Stimulated activated CD4-positive, alpha-beta T cell treated with anti-CD3 and anti-CD28 coated beads, Interleukin-12 subunit alpha, Interleukin-12 subunit beta, amount 100 ng/mL, for 4 hours (primary cell): ENCODE measurements at places on chromosomes 7 and 10.
A peak's percentile ranks its signal among the peaks of the same experiment; 100 is the strongest.

DNA sequence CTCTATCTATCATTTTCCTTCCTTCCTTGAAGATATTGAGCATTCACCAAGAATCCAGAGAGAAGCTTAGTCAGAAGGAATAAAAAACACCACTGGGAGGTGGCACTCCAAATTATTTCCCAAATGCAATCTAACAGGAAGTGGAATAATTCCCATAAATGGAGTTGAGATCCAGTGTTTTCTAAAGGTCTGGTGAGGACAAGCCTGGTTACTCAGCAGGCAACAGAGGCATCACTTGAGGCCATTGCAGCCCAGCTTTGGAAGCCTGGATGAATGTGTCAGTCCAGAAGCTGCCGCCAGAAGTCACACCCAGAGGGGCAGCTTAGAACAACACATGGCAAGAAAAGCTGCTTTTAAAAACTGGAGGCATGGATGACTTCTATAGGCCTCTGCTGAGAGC is 288.9 kb upstream of the KLF6 start:
- DNase-seq = no peak

DNA sequence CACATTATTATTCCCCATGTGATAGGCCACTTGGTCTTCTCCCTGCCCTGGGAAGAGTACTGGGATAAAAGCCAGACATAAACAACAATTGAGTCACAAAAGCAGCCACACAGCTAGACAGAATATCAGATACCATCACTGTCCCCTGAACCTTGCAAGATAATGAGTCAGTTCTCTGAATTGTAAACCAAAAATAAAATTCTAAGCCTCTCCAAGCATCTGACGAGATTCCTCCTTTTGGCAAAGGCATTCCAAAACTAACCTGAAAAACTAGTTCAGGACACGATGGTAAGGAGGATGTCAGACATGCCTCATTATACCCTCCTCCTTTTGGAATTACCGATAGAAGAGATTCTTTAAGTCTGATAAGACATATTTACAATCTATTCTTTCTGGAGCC is 450.7 kb downstream of the HTR7 start:
- no peak for DNase-seq

- no peak for DNase-seq
Measured at GRCh38 chr7:77561352-77561751, 24.3 kb downstream of the PTPN12 start.

DNA sequence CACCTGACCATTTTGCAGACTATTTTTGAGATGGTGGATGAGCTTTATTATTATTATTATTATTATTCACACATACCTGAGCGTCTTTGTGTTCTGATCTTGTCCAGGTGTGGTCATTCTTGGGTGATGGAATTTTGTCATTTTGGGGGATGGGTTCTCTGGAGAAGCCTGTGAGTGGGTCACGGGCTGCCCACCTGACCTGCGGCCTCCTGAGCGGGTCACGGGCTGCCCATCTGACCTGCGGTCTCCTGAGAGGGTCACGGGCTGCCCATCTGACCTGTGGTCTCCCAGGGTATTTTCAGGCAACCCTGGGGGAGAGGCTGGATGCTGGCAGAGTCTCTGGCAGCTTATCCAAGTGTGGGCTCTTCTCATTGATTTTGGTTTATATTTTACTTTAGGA is 7.3 kb downstream of the SCART1 start:
- no peak for DNase-seq

GRCh38 chr7:94064541-94065191 is 60.5 kb upstream of the BET1 start:
- DNase-seq = no peak

DNA sequence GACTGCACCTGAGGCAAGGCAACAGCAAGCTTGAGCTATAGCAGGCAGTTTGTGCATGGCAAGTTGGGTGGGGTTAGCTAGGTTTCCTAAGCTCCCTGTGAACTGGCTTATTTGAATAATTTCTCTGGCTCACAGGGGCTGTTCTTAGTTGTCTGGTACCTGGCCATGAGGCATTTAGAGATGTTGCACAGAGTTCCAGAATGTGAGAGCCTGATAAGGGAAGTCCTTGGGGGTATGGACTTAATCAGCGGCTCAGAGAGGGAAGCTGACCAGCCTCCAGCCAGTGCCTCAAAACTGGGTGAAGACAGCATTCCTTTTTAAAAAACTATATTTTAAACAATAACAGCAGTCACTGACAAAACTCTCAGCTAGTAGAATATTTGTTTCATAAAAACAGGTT is 307.4 kb downstream of the FZD1 start:
- no peak for DNase-seq

GRCh38 chr10:63664341-63664885 is 143.2 kb downstream of the REEP3 start:
- no peak for DNase-seq

- DNase-seq = no peak
Measured at GRCh38 chr7:134766779-134767519, 12.5 kb upstream of the CALD1 start.

DNA sequence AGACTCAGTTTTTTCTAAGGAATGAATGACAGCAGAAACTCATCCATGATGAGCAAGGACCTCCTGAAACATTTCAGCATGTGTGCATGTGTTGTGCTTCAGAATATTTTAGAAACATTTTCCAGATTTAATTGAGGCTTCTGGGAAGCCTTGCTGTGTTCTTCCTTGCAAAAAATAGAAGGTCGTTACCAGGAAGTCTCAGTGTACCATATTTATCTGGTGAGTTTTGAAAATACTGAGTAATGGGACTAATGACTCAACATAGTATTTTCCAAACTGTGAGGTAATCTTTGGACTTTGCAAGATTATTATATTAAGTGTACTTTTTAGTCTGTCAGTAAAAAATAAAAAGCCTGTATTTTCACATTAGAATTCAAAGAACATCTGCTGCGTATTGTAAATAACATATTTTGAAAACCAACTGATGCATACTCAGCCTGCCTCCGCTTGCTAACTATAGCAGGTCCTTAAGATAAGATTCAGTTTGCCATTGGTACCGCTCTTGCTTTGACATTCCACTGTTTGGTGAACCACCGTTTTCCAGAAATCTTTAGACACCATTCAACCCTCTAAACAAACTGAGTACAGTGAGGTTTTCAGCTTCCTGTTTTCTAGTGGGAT is 739.6 kb upstream of the GALNT17 start:
- DNase-seq = no peak

DNA sequence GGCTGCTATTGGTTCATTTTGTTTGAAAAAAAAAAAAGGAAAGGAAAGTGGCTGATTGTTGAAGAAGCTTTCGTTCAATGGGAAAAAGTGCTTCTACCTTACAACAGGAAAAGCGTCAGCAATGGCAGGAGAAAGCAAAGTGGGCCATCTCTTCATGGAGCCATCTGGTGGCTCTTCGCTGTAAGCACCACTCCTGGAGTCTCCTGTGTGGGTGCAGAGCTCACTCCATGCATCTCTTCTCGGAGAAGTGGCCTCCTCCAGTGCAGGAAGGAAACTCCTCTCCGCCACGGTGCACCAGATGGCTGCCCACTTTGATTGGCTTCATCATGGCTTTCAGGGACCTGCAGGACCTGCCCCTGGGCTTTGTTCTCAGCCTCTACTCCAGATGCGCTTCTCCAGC is 250.9 kb downstream of the PTEN start:
- no peak for DNase-seq

GRCh38 chr7:43844257-43844656 is 25.1 kb downstream of the MRPS24 start:
- no peak for DNase-seq

DNA sequence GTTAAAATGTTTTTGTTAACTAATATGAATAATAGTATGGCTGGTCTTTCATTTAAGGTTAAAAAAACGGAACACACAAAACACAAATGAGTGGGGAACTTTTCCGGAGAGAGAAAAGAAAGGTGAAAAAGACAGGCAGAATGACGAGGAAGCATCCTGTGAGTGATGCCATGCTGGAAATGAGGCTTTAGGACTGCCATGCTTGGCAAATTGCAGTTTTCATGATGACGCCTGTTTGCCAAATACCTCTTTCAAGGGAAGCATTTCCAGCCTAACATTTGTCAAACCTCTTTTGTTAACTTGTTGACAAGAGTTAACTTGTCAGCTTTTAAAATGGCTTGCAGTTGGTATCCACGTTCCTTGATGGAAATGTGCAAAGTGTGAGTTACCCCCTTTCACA is 127.5 kb downstream of the RSU1 start:
- no peak for DNase-seq

- DNase-seq = no peak
Measured at GRCh38 chr7:101299511-101300464, 21.8 kb downstream of the IFT22 start.

DNA sequence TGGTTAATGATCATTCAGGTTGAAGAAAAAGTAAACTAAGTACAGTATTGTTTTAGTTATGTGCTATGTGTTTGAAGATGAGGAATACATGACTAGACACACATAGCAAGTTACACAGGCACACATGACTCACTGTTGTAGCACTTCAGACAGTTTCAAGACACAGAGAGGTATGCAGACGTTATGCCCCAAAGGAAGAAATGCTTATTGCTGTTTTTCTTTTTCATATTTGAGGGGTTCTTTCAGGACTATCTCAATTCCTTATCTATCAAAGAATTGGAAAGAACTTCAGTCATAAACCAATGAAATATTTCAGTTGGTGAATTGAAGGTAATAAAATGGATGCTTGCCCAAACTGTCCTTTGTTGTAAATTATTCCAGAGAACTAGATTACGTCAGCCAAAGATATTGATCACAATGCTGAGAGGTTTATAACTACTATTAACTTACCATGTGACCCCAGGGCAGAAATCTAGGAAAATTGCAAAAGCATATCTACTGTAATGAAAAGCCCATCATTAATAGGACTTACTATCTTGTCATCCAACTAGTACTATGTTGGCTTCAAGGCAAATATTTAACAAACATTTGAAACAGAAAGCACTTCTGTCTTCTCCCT is 61.2 kb upstream of the CAPZA2 start:
- DNase-seq = no peak

- no peak for DNase-seq
Measured at GRCh38 chr7:127751490-127752448, 99.8 kb downstream of the SND1 start.

- peak; percentile 33 for DNase-seq
Measured at GRCh38 chr7:128863433-128863989, 855 bp downstream of the ATP6V1F start.

DNA sequence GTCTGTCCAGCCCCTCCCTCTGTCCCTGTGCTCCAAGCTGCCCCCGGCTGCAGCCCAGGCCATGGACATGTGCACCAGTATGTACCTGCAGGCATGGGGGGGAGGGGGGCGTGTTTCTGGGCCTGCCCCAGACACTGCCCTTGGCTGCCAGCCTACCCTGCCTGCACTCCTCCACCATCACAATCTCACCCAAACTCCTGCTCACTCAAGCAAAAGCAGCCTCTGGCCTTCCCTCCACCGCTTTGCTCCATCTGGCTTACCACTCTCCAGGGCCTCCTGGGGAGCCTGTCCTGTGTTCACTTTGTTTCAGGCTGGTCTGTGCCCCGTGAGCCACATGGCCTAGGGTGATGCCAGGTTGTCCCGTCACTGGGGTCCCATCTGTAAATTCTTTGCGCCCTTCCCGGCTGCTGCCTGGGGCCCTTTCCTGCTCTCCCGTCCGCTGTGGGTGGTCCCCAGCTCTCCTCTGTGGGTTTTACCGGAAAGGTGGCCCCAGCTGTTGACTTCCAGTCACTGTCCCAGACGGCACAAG is 33.3 kb upstream of the PPIF start:
- DNase-seq = no peak

- no peak for DNase-seq
Measured at GRCh38 chr10:66550351-66550750, 375.5 kb upstream of the LRRTM3 start.

DNA sequence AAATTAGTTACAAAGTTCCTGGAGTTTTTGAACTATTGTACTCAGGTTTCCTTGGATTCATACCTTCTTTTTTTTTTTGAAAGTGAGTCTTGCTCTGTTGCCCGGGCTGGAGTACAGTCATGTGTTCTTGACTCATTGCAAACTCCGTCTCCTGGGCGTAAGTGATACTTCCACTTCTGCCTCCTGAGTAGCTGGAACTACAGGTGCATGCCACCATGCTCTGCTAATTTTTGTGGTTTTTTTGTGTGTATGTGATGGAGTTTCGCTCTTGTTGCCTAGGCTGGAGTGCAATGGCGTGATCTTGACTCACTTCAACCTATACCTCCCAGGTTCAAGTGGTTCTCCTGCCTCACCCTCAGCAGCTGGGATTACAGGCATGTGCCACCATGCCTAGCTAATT is 22.3 kb downstream of the MCM10 start:
- no peak for DNase-seq

DNA sequence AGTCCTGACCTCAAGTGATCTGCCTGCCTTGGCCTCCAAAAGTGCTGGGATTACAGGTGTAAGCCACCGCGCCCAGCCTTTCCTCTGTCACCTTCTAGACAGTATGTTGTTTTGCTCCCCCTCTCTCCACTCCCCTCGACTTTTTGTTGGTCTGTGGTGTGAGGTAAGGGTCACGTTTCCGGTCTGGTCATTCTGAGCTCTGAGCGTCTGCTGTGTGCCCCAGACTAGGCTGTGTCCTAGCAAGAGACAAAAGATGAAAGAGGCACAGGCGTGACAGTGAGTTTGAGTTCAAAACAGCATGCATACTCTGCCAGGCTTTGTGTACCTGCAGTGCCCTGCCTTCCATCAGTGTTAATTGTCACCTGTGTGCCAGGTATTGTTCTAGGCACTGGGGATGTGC is 87.4 kb upstream of the PPIF start:
- no peak for DNase-seq

GRCh38 chr7:55296070-55296469 is 69.1 kb upstream of the LANCL2 start:
- no peak for DNase-seq

- DNase-seq = no peak
Measured at GRCh38 chr7:30068117-30068516, 39.9 kb downstream of the PLEKHA8 start.

DNA sequence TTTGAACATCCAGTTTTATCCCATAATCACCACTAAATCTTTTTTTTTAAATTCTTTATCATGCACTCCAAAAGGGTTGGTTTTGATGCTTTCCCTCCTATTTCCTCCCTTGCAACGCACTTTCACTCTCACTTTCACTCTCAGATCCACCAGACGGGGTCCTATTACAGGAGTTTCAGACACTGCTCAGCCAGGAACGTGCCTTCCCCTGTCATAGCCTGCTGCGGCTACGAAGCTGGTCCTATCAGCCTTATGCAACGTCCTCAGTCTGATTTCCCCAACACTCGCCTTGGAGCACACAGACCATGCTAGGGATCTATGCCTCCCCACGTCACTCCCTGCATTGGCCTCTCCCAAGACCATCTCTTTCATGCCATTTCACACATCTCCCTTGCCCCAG is 23.4 kb downstream of the ZPBP start:
- no peak for DNase-seq

- DNase-seq = no peak
Measured at GRCh38 chr10:26854524-26854923, 6.2 kb downstream of the ABI1 start.

GRCh38 chr7:111438369-111439289 is 123.7 kb downstream of the IMMP2L start:
- DNase-seq = no peak

GRCh38 chr10:122234416-122234815 is 36.7 kb upstream of the BTBD16 start:
- DNase-seq = no peak

GRCh38 chr7:32500922-32501341 is 5.6 kb downstream of the AVL9 start:
- no peak for DNase-seq

- no peak for DNase-seq
Measured at GRCh38 chr10:114083040-114083439, 39.4 kb downstream of the ADRB1 start.

- DNase-seq = no peak
Measured at GRCh38 chr7:2619116-2619515, 12.7 kb upstream of the TTYH3 start.
